ENCODE measurements at places on chromosomes 13 and 19.

DNA sequence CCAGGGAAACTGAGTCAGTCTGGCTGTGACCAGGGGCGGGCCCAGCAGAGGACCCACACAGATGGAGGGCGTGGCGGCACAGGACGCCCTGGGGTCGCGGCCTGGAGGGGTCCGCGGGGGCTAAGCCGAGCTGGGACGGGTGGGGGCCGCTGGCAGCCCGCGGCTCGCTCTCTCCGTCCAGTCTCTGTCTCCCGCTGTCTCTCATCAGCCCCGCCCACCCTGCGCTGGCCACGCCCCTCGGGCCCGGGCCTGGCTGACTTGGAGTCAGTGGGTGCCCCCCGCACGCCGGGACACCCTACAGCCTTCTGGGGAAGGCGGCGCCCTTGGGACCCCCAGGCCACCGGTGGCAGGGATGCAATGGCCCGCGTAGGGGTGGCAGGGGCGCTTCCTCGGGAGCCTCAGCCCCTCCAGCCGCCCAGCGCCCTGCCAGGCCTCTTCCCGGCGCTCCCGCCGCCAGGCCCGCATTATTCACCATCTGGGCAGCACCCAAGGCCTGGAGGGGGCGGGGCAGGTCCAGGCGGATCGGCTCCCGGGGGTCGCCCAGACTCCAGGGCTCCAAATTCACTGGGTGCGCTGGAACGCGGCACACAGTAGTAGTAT is at the start of gene TBXA2R:
Gene TBXA2R, minus strand, starts transcription at position 186 of the 600 bp plus-strand sequence. CDS start 6,241 bp downstream, outside the sequence.
- DNase-seq = peak; percentile 23

- DNase-seq = no peak
Observed at GRCh38 chr19:55452749-55453346, 8.6 kb downstream of the ISOC2 start.

- no peak for DNase-seq
Observed at GRCh38 chr19:39679056-39679790, 23.5 kb downstream of the LGALS16 start.

GRCh38 chr19:38213911-38214625 is 10.0 kb downstream of the DPF1 start:
- peak; percentile 40 for DNase-seq

- no peak for DNase-seq
Observed at GRCh38 chr13:59120297-59120843, 1043.4 kb downstream of the DIAPH3 start.

- no peak for DNase-seq
Observed at GRCh38 chr13:101272886-101273285, 143.4 kb downstream of the NALCN start.

DNA sequence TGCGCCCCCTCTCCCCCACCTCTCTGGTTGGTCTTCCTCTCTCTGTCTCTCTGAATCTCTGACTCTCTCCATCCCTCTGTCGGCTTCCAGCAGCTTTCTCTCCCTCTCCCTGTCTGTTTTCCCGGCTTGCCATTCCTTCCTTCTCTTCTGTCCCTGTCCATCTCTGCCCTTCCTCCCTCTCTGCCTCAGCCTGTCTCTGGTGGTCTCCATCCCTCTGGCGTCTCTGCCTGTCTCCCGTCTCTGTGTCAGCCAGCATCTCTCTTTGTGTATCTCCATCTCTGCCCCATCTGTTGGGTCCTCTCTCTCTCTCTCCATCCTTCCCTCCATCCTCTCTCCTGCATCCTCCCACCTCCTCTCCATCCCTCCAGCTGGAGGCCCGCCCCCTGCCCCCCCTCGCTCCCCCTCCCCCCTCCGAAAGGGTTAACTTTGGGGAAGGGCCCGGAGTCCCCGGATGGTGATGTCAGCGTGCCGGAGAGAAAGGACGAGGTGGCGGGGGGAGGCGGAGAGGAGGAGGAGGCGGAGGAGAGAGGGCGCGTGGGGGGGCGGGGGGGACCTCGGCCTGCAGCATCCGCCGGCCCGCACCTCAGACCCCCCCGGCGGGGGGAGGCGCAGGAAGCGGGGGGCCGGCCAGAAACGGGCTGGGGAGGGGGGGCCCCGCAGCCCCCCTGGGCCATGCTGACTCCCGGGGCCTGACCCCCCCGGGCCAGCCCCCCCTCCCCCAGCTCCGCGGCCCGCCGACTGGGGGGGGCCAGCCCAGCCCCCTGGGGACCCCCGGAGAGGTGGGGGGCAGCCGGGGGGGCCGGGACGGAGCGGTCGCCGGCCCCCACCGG is at the start of gene BRSK1:
Gene BRSK1, plus strand, starts transcription at position 450 of the 830 bp plus-strand sequence. CDS start 446 bp downstream, outside the sequence.
- no peak for DNase-seq

DNA sequence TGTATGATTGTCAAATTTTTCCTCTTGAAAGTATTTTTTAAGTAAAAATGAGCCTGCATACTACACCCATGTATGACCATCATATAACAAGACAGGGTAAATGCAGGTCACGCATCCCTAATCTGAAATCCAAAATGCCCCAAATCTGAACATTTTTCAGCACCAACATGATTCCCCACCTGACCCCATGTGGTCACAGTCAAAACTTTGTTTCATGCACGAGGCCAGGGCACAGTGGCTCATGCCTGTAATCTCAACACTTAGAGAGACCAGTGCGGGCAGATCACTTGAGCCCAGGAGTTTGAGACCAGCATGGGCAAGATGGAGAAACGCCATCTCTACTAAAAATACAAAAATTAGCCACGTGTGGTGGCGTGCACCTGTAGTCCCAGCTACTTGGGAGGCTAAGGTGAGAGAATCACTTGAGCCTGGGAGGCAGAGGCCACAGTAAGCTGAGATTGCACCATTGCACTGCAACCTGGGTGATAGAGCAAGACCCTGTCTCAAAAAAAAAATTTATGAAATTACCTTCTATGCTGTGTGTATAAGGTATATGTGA is 63.7 kb upstream of the NPAS1 start:
- no peak for DNase-seq

- DNase-seq = no peak
Observed at GRCh38 chr19:31140717-31141116, 208.5 kb downstream of the TSHZ3 start.

DNA sequence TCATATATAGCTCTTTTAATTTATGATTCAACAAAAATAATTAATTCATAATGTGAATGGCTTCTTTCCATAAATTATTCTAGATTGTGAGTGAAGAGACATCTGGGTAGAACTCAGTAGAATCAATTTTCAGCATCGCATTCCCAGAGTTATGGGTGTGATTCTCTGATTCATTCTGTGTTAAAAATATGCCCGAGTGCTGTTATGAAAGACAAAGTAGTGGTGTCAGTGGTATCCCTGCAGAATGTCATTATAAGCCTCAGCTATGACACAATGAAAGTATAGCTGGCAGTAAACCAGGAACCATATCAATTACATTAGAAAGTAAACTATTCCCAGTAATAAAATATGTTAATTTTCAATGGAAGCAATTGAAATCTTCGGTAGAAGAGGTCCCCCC is 480.5 kb upstream of the SLITRK1 start:
- DNase-seq = no peak

GRCh38 chr13:75959861-75960481 is 323.8 kb downstream of the LMO7 start:
- DNase-seq = no peak

DNA sequence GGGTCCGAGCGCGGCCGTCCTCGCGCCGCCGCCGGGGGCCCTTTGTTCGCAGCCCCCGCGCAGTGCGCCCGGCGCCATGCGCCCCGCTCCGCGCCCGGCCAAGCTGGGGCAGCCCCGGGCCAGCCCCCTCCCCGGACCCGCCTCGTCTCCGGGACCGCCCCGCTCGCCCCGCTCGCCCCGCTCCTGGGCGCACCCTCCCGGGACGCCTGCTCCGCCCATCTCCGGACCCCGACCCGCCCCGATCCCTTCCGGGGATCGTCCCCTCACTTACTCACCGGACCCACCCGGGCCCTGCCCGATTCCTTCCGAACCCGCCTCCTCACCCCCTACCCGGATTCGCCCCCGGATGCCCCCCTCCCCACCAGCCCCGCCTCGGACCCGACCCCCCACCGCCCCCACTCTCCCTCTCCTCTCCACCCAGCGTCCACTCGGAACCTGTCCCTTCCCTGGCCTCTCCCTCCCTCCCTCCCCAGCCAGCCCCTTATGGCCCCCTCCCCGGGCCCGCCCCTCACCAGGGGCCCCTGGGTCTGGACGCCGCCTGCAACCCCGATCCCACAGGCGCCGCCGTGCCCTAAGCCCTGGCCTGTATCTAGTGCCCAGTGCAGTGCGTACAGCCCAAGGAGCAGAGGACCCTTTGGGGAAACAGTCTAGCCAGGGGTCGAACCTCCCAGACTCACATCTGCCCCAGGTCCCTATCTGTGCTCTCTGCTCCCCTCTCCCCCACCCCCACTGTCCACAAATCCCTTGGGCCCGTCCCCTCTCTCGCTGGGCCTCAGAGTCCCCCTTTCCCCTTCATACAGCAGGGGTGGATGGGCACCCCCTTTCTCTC is at the start of gene CPAMD8:
Gene CPAMD8, minus strand, starts transcription at position 105 of the 829 bp plus-strand sequence. CDS start 168 bp downstream, outside the sequence.
- no peak for DNase-seq

- DNase-seq = no peak
Observed at GRCh38 chr13:110680852-110681251, 25.1 kb downstream of the CARS2 start.

GRCh38 chr13:77196052-77196618 is 130.8 kb downstream of the MYCBP2 start:
- no peak for DNase-seq

DNA sequence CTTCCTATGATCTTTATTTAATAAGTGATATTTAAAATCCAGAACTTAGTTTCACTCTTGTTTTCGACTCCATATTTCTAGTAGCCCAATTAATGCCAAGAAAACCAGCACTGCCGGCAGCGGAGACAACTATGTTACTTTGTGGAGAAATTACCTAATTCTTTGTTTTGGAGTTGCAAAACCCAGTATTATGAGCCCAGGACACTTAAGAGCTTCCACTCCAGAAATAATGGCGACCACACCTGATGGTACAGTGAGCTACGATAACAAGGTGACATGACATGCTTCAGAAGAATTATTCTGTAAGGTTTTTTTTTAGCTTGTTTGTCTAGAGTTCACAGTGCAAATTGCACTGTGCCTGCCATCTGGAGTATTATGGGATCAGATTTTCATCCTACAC is 136.4 kb downstream of the ZAR1L start:
- no peak for DNase-seq

DNA sequence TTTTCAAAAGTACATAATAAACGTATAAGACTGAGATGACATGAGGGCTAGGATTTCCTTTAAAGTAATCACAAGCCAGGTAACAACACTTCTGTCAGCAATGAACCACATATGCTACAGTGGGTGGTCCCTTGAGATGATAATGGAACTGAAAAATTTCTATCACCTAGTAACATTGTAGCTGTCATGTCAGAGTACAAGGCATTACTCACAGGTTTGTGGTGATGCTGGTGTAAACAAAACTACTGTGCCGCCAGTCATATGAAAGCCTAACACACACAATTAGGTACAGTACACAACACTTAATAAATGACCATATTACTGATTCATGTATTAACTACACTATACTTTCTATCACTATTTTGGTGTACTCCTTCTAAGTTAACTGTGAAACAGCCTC is 36.8 kb downstream of the MIPEP start:
- DNase-seq = no peak

DNA sequence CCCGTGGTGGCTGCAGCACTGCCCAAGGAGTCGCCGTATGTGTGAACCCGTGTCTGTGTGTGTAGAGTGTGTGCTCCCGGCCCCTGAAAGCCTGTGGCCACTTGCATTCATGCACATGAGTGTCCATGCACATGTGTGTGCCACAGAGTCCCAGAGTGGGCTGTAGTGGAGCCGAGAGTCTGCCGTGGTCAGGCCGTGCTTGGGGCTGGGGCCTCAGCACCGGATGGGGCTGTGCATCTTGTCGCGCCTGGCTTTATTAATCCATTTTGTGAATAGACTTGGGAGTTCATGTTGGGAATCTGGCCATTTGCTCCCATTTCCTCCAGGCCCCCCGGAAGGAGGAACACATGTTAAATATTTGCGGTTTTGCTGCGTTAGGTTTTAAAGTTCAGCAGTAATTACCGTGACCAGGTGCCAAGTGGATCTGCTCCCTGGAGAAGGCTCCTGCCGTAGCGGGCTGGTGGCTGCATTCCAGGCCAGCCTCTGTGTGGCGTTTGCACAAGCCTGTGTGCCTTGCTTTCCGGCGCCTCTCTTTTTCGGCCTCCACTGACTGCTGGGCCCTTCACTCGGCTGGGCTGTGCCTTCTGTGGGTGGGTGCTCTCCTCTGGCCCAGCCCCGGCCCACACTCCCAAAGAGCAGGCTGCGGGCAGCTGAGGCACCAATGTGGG is 69.2 kb upstream of the KCTD15 start:
- no peak for DNase-seq

- no peak for DNase-seq
Observed at GRCh38 chr19:16197188-16197621, 506 bp upstream of the AP1M1 start.
